ENCODE measurements at places on chromosomes 7 and 10.

- no peak for DNase-seq
Observed at GRCh38 chr10:131648386-131649020, 252.3 kb upstream of the PPP2R2D start.

GRCh38 chr7:86768967-86769760 is 125.5 kb downstream of the GRM3 start:
- no peak for DNase-seq

- DNase-seq: no peak
Observed at GRCh38 chr10:112271982-112272381, 11.2 kb upstream of the TECTB start.

DNA sequence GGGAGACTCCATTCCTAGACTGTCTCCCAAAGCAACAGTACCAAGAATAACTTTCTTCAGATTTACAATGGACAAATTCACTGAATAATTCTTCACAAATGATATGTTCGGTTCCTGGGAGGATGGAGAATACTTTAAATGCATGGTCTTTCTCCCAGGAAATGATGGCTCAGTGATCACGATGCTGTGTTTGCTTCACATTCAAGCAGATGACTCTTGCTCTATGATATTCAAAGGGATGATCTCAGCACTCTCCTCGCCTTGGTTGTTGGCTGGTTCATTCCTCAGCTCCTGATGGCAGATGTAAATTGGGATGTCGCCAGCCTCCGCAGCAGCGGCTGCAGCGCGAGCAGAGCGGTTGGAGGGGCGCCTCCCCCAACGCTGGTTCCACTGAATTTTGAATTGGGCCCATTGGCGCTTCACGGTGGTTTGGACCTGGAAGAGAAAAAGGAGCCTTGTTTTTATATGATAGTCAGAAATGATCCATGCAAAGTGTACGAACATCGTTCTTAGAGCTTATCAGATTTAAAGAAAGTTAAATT is 148.3 kb downstream of the CALCR start:
- DNase-seq: no peak
